Right forelimb (tissue), 1 donor: ENCODE measurements at places on chromosomes 1 and 21.

DNA sequence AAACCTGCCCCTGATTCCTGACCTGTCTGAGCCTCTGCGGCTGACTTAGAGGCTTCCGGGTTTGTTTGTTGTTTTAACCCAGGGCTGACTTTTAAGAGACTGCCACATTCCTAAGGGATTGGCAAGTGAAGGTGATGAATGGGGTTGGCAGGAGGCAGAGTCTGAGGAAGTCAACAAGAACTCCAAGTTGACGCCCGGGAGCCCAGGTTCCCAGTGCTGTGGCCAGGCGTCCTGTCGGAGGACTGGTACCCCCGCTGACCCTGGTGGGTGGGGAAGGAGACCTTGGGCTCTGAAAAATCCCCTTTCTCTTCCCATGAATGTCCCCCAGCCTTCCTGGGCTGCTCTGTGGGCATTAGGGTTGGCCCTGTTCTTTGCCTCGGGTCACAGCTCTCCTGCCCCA, 19.7 kb upstream of the EPS8L3 start:
- no peak for DNase-seq

DNA sequence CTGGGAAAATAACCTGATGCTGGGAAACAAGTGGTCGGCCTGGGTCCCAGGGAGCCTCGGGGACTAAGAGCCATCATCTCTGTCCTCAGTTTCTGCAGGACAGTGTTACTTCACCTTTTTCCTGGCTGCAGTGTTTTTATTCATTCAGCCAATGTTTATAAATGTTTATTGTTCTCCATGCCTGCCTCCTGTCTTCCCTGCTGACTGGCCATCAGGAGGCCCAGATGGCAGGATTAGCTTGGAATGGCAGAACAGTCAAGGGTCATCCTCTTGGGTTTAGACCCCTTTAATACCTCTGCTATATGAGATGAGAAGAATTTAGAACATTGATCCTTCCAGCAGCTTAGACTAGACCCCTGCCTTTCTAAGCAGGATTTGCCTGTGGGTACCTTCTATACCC, 13.3 kb downstream of the MAPKAPK2 start:
- DNase-seq, result peak; percentile 12

GRCh38 chr1:197152662-197153061, 6.2 kb upstream of the ASPM start:
- no peak for DNase-seq

DNA sequence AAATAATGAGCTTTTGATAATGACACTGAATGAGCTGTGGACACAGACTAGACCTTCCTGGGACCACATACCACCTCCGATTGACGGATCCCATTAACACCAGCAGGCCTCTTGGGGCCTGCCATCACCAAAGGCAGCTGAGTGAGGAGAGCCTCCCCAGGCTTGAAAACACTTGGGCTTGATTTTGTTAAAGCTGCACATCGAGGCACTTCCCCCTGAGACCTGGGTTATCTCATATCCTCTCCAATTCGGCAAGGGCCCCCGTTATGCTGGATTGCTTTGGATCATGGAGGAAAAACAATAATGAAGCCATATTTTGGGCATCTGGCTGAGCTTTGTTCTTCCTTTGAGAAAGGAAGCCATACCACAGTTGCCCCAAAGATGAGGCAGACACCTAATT, 143.0 kb downstream of the AJAP1 start:
- DNase-seq, result no peak

GRCh38 chr1:225987491-225988316, 11.4 kb downstream of the SDE2 start:
- DNase-seq, result no peak
